ENCODE measurements at places on chromosomes 11 and 22.

GRCh38 chr11:14304601-14305000 lies 54.4 kb downstream of the RRAS2 start:
- no peak for DNase-seq

DNA sequence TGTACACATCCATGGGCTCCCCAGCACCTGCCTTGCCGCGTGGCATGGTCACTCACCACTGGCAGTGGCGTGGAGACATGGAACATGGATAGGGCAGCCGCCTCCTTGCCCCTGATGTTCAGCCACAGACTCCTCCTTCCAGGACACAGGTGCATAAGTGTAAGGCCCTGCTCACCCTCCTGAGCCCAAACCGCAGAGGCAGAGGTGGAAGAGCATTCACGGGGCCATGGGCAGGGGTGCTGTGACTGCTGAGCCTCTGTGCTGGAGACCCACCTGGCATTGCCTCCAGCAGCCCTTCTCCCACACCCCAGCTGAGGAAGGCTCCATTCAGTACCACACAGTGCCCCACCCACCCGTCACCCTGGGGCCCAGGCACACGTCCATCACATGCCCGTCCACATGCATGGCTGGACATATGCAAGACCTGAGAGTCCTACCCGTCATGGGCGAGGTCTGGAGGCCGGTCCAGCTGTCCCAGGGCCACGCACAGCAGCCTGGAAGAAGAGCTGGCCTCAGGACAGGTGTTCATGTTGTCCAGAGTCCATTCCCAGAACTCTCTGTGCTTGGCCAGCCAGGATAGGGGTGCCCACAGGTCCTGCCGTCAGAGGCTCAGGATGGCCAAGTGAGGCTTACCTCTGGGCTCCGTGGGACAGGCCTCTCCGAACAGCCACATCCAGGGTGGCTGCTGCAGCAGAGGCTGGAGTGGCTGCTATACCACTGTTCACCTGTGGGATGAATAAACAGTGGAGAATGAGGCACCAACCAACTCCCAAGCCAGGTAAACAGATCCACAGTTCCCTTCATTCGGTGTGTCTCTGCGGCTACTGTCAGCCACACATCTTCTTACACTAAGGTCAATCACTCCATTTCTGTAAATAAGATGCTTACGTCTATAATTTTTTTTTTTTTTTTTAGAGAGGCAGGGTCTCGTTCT lies 1.7 kb upstream of the TUBGCP6 start:
- DNase-seq, result no peak

DNA sequence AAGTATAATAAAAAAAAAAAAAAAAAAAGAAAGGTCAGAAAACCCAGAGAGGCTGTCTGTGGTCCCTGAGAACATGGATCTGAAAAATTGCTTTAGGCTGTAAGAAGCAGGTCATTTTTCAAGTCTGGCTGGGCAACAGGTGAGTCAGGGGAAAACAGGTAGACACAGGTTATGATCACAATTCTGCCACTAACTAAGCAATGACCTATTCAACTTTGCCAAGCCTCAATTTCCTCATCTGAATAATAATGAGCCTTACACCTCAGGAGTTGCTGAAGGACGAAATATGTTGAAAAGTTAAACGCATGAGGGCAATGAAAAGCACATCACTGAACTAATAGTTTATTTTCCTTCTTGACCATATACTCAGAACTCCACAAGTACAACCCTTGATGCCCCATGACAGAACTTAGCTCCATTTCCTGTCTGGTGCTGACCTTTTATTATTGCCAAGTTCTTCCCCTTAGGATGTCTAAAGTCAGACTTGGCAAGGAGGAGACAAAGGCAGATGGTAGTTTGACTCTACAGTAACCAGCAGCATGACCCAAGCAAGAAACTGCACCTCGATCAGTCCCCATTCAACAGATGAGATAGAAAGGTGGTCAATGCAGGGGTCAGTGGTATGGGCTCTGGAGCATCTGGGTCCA lies 93.6 kb downstream of the SYN3 start:
- DNase-seq, result no peak

- no peak for DNase-seq
Observed at GRCh38 chr11:57154739-57155138, 27.0 kb upstream of the LRRC55 start.

DNA sequence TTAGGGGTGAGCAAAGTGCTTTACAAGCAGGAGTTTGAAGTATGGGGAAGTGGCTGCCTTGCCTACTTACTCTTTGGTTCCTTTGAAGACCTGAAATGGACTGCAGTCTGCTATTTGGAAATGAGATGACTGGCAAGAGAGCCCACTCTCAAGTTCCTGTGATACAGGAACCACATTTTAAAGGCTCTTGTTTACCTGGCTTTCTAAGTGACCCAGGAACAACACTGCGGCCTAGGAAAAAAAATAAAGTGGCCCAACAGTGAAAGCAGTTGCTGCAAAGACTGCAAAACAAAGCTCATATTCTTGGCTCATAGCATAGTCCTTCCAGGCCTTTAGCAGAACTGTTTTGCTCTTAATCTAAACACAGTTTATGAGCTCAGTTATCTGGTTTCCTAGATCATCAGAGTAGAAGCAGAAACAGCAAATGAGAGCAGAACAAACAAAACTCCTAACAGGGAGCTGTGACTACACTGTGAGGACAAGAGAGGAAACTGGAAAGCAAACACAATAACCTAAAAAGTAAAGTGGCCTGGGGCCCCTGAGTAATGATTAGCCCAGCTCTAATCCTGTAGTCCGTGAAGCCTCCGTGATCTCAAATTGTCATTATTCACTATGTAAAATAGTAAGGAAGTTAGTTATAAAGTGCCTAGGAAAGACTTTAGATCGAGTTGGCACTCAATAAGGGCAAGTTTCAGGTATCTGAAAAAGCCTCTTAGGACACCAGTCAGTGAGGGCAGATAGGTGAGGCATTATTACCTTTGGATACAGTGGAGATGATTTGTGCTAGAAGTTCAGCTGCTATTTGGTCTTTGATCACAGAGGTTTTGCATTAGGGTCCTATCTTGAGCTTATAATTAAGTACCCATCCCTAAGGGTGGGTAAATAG lies 11.5 kb downstream of the CCDC117 start:
- DNase-seq, result no peak

GRCh38 chr11:113840932-113841664 lies 34.3 kb downstream of the USP28 start:
- DNase-seq, result no peak

- DNase-seq, result no peak
Observed at GRCh38 chr22:20174785-20175596, 24.1 kb upstream of the CCDC188 start.

DNA sequence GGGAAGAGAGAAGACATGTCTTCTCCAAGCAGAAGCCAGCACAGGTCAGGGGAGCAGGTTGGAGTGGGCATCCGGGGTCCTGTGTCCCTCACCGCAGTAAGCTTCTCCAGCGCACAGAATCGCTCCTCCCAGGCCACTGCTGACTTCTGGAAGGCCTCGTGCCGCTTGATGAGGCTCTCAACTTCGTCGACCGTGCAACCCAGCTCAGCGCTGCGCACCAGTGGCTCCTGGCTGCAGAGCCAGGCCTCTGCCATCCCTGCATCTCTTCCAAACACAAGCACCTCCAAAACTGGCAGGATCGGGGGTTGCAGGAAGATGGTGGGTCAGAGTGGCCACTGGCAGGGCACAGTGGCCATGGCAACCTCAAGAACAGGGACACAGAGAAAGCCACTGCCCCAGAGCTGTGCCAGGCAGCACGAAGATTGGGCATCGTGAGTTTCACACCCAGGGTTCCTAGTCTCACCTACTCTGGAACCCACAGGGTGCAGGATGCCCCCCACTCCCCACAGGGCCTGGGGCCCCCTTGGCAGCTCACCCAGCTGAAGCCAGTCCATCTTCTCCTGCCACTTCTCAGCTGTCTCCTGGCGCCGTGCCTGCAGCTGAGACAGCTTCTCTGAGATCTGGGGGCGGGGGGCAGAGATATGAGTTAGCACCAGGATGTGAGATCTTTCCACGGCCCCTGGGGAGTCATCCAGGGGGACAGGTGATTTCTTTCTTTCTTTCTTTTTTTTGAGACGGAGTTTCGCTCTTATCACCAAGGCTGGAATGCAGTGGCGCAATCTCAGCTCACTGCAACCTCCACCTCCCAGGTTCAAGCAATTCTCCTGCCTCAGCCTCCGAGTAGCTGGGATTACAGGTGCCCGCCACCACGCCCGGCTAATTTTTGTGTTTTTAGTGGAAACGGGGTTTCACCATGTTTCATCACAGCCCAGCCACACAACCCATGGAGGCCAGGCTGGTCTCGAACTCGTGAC lies 11.2 kb upstream of the RBM4B start:
- DNase-seq, result peak; percentile 14

GRCh38 chr11:32012049-32012448 lies 78.8 kb upstream of the RCN1 start:
- DNase-seq, result no peak

DNA sequence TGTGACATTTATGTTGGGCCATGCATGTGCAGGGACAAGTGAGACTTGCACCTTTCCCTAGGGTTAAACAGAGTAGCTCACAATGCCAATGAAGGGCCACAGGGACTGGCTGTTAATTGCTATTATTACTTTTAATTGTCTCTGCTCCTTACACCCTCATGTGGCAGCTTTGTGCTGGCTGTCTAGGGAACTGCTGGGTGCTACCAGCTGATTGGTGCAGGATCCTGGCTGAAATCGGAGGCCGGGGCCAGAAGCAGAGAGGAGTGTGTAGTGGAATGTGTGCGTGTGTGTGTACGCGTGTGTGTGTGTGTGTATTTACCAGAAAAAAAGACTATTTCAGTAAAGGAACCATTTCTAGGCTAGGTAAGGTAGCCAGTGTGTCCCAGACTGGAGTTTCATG lies 302.5 kb downstream of the CTTN start:
- no peak for DNase-seq

GRCh38 chr22:29330753-29331152 lies 15.3 kb upstream of the RASL10A start:
- no peak for DNase-seq

DNA sequence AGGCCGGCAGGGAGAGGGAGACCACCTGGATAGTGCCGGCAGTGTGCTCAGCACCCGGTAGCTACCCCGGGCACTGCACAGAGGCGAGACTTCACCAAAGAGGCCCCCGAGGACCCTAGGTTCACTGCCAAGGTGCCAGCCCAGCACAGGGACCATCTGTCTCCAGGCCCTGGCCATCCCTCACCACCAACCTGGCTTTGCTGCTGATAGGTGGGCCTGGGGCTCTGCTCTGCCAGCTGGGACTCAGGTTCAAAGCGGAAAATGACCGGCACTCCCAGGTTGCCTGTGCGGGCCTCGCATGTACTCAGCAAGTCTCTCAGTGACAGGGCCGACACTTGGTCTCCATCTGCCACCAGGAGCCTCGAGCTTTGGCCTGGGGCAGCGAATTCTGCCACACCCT lies 812.2 kb downstream of the BRD1 start:
- DNase-seq, result peak; percentile 25

GRCh38 chr11:10926801-10927211 lies 69.0 kb upstream of the ZBED5 start:
- DNase-seq, result no peak

GRCh38 chr22:36977401-36977861 lies 41.8 kb downstream of the TST start:
- peak; percentile 56 for DNase-seq

- DNase-seq, result no peak
Observed at GRCh38 chr11:58043379-58043778, 12.6 kb downstream of the OR6Q1 start.

GRCh38 chr22:38837414-38837928 lies 6.4 kb downstream of the NPTXR start:
- DNase-seq, result no peak

- DNase-seq, result no peak
Observed at GRCh38 chr22:43241138-43241597, 54.2 kb upstream of the TTLL12 start.

- no peak for DNase-seq
Observed at GRCh38 chr11:17985517-17985916, 27.3 kb downstream of the SERGEF start.

DNA sequence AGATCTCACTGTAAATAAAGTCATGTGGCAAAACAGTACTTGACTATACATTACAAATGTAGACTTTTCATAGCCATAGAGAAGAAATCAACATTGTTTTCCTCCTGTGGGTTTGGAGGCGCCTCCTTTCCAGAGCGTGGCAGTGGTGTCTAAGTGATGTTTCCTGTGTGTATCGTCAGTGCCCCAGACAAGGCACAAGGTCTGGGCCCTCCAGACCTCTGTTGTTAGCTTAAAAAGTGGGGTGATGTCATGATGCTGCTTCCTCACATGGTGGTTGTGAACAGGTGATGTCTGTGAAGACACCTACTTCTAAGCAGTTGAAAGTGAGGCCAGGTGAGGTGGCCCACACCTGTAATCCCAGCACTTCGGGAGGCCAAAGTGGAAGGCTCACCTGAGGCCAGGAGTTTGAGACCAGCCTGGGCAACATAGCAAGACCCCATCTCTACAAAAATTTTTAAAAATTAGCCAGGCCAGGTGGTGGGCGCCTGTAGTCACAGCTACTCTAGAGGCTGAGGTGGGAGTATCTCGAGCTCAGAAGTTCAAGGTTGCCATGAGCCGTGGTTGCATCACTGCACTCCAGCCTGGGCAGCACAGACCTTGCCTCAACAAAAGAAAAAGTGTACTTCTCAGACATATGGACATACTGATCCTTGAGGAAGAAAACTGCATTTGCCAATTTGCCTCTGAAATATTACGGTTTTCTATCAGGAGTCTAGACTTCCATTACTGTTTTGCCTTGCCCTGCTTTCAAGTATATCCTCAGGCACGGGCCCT lies 15.7 kb downstream of the NUP50 start:
- DNase-seq, result no peak

DNA sequence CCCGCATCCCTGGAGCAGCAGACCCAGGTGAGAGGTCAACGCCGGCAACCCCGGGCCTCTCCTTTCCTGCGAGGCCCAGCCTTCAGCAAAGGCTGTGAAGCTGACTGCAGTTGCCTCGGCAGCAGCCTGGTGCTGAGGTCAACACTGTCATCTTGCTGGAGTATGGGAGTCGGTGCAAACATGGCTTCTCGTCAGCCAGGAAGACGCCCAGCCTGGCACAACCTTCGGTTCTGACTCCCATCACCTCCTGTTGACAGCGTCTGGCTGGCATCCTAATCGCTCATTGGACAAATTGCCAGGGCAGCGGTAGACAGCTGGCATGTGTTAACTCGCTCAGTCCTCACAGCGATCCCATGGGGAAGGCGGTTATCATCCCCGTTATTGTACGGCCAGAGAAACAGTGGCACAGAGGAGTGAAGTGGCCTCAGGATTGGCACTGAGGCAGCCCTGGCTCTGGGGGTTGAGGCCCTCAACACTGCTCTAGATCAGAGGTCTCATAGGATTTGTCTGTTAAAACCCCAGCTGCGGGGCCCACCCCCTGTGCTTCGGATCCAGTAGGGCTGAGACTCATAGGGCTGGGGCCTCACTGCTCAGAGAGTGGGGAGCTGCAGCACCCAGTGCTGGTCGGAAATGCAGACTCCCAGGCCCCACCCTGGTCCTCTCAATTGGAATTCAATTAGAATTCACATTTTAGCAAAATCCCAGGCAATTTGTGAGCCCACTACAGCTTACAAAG lies 39.3 kb upstream of the TP53I11 start:
- peak; percentile 69 for DNase-seq

- peak; percentile 53 for DNase-seq
Observed at GRCh38 chr11:44775366-44775984, 48.7 kb downstream of the TSPAN18 start.

- no peak for DNase-seq
Observed at GRCh38 chr22:48477031-48477721, 1350.5 kb downstream of the BRD1 start.

GRCh38 chr22:45688600-45689080 lies 17.0 kb downstream of the ATXN10 start:
- peak; percentile 23 for DNase-seq

GRCh38 chr11:43825217-43825816 lies 55.3 kb upstream of the ALKBH3 start:
- DNase-seq, result peak; percentile 46

- DNase-seq, result no peak
Observed at GRCh38 chr11:127027789-127028188, 27.2 kb upstream of the KIRREL3 start.

- peak; percentile 52 for DNase-seq
Observed at GRCh38 chr11:47552056-47552565, 821 bp downstream of the CELF1 start.

Data from SK-N-SH (cell line).